ENCODE measurements at places on chromosomes 7 and 10.

DNA sequence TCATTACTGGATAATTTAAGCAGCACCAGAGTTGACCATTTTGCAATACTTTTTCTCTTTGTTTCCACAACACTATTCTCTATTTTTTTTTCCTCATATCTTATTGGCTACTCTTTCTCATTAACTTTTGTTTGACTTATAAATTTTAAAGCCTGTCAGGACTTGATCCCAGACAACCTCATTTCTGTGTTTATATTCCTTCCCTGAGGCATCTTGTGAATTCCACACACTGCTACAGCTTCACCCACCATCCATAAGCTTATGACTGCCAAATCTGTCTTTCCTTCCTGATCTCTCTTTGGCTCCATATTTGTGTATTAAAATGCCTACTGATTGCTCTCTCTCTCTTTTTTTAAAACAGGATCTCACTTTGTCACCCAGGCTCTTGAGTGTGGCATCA lies 124.6 kb upstream of the MBL2 start:
- no peak for DNase-seq

- DNase-seq, result no peak
Observed at GRCh38 chr7:69388452-69389137, 209.7 kb upstream of the AUTS2 start.

DNA sequence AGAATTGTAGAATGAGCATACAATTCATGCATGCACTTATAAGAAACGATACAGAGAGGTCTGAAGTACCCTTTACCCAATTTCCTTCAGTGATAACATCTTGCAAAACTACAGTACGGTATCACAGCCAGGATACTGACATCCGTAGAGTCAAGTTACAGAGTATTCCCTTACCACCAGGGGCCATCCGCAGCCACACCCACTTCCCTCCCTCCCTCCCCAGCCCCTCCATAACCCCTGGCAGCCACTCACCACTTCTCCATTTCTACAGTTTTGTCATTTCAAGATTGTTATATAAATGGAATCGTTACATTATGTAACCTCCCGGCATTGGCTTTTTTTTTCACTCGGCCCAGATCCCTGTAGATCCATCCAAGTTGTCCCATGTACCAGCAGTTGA lies 113.6 kb upstream of the RET start:
- DNase-seq, result no peak

GRCh38 chr7:24980534-24981170 lies 674 bp upstream of the OSBPL3 start:
- DNase-seq, result no peak

DNA sequence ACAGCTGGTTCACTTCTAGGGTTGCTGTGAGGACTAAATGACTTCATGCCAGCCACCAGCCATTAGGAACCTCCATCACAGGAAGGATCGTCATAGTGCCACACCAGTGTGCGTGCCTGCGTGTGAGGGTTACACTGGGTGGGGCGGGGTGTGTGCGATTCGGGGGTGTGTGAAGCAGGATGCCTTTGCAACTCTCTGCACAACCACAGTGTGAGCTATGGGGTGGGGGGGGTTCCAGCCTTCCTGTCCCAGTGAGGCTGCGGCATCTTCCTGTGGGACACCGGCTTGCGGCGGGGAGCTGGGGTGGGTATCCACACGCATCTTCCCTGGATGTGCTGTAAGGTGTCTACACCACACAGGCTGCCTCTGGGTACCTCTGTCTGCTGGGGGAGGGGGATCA lies 6.9 kb upstream of the ELFN1 start:
- DNase-seq, result no peak

GRCh38 chr7:15720849-15721471 lies 34.5 kb upstream of the MEOX2 start:
- DNase-seq, result no peak

- DNase-seq, result no peak
Observed at GRCh38 chr10:17166699-17167098, 34.8 kb downstream of the TRDMT1 start.

DNA sequence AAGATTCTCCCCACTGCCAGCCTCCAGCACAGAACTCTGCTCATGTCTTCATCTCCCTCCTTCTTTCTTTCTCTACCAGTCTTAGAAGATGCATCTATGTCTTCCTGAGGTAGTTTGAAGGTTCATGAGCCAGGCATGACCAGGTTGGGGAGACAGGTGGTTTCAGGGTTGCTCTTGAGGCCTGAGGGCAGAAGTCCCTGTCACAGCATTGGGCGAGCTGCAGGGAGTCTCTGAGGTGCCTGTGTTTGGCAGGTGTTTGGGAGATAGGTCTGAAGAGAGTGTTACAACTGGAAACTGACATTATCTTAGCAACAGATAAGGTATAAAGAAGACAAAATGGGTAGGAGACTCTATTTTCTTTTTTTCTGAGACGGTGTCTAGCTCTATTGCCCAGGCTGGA lies 18.7 kb downstream of the PRSS2 start:
- DNase-seq, result no peak

- DNase-seq, result no peak
Observed at GRCh38 chr10:132913559-132914115, 28.7 kb downstream of the CFAP46 start.

GRCh38 chr7:157558875-157559595 lies 222.2 kb downstream of the DNAJB6 start:
- no peak for DNase-seq

DNA sequence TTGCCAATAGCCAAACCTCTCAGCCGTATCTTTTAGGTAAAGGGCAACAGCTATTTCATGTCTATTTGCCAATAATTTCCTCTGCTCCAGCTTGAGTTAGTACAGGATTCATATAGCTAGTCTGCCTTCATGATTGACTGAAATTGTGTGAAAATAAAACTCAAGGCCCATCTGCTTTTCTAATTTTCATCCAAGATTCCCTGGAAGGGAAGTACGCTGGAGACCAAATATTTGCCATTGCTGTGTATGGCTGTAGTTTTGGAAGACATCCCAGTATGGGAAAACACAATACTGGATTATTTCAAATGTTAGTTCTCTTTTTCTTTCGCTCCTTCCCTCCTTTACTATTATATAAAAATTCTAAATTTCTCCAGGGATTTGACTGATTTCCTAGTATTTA lies 652.4 kb downstream of the CNTNAP2 start:
- no peak for DNase-seq

- DNase-seq, result no peak
Observed at GRCh38 chr7:110386006-110386405, 704.9 kb upstream of the LRRN3 start.

DNA sequence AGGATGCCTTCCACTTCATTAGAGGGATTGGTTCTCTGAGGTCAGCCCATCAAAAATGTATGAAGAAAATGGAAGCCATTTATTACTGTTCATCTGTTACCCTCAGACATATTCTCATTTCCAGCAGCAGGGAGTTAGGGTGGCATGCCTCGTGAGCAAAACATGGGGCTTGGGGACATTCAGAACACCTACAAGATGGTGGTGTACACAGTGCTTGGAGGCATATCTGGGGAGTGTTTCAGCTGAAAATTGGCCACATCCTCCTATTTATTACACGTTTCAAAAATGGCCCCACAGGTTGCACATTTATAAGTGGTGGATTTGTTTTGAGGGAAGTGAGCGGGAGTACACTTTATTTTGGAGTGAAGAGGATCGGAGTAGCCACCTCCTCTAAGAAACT lies 93.4 kb downstream of the SPAG6 start:
- no peak for DNase-seq

- DNase-seq, result no peak
Observed at GRCh38 chr10:2985729-2986232, 81.6 kb upstream of the PFKP start.

- no peak for DNase-seq
Observed at GRCh38 chr7:1531263-1531978, 919 bp downstream of the MAFK start.

GRCh38 chr7:1127001-1127400 lies 33.0 kb downstream of the ZFAND2A start:
- DNase-seq, result no peak

GRCh38 chr10:131181456-131181855 lies 130.1 kb downstream of the TCERG1L start:
- DNase-seq, result no peak
